ENCODE measurements at places on chromosomes 4 and X.

GRCh38 chrX:23509256-23509655 lies 158.0 kb upstream of the PRDX4 start:
- no peak for DNase-seq

- DNase-seq, result no peak
These were observed 79.8 kb upstream of the STOX2 start for GRCh38 chr4:183825346-183825745.

DNA sequence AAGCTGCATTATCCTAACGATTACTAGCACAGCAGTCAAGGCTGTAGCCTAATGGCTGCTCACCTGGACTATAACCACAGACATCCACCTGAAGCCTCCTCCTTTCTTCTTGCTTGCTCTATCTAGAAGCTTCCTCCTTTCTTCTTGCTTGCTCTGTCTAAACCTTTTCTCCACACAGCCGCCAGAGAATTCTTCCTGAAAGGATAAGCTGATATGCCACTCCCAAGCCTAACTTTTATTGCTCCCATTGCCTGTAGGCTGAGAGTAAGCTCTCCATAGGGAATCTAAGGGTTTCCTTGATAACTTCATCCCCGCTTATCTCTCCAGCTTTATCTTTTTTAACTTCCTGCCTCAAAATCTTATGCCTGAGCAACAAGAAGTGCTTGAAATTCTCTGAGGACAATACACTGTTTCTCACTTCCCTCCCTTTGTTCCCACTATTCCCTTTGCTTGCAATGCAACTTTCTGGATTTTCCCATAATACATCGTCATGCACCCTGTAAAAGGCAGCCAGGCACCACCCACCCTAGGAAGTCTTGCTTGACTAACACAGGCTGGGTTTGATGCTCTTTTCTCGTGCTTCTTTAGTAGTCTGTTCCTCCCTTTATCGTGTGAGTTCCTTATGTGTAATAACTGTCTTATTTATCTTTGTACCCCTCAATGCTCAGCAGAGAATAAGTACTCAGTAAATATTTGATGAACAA lies 1.4 kb upstream of the LRIT3 start:
- DNase-seq, result no peak

DNA sequence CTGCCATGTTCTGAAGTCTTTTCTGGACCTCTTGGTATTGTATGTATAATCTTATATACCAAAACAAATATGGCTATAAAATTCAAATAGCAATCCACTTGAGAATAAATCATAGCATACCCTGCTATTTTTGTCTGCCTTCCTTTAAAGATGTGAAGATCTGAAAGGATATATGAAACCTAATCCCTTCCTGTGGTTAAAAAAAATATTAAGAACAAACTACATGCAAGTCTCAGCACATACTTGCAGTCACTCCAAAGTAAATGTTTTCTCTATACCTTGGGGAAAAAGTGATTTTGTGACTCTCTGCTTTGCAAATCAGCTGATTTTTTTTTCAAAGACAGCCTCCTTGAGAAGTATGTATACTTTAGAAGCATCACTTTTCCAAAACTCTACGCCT lies 322.9 kb downstream of the ANKRD50 start:
- no peak for DNase-seq

All from OCI-M1 (cell line).